ENCODE measurements at places on chromosomes 2 and 18.

DNA sequence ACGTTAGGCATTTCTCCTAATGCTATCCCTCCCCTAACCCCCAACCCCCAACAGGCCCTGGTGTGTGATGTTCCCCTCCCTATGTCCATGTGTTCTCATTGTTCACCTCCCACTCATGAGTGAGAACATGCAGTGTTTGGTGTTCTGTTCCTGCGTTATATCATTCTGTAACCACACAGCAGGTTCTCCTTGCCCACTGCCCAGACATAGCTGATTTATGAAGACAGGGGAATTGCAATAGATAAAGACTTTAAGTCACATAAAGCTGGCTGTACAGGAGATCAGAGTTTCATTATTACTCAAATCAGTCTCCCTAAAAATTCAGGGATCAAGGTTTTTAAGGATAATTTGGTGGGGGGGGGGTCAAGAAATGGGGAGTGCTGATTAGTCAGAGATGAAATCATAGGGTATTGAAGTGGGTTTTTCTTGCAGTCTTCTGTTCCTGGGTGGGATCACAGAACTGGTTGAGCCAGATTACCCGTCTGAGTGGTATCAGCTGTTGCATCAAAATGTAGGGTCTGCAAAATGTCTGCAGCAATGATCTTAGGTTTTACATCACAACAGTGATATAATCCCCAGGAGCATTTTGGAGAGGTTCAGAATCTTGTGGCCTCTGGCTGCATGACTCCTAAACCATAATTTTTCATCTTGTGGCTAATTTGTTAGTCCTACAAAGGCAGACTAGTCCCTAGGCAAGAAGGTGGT is 392.1 kb upstream of the KCNJ3 start:
- no peak for DNase-seq

GRCh38 chr2:68544811-68545210 is 77.4 kb downstream of the APLF start:
- no peak for DNase-seq

DNA sequence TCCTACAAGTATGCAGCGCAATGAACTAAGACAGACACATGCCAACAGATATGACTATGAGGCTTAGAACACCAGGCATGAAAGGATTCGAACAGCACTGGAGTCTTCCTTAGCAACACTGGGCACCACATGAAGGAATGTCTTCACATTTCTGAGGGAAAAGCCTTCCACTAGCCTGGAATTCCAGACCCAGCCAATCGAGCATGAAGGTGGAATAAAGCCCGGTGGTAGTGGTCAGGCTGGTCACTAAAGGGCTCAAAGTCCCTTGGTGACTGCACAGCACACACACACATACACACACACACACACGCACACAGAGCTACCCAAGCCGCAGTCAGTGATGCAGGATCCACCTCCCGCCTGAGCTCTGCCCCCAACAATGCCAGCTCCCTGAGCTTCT is 19.7 kb upstream of the SFXN5 start:
- DNase-seq: no peak

DNA sequence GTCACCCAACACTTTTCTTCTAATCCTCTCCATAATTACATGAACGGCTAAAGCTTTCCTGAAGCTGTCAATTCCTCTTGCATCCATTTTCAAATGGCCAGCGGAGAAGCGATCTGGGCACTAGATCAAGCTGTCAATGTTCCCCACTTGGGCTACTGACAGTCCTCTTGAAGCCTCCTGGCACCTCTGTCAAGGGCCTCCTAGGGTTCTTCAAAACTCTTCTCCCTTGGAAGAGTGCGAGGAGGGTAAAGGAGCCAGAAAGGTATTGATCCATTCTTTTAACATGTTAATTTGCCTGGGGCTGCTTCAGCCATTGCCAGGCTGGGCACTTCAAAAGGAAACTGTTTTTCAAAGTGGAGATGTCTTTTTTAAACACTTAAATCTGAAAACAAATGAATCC is 19.8 kb downstream of the EPHA4 start:
- DNase-seq: no peak

GRCh38 chr2:187037310-187037709 is 188.3 kb upstream of the ZSWIM2 start:
- no peak for DNase-seq

DNA sequence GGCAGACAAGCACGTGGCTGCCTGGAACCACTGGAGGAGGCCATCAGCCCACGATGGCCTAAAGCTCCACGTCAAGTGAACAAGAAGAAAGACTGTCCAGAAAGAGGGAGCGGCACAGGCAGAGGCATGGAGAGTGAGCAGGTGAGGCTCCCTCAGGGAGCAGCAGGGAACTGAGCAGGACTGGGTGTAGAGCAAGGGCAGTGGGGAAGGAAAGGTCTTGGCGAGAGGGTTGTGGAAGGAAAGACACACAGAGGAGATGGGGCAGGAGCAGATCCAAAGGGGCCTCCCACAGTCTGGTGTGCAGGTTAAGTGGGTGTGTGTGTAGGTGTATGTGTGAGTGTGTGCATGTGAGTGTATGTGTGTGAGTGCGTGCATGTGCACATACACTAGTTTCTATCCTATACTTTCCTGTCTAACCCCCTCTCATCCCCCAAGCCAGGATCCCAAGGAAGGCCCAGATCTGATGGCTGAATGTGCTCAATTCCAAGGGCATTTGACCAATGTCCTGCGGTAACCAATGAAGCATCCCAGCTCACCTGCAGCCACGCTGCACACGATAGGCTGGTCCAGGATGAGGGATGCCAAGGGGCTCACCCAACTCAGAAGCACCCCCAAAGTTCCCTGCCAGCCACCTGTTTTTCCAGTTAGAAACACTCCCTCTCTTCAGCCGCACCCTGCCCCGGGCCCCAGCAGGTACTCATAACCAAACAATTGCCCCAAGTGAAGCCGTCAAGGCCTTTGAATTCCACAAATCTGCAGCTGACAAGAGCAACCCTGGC is 262.5 kb upstream of the RAB6C start:
- DNase-seq: no peak

DNA sequence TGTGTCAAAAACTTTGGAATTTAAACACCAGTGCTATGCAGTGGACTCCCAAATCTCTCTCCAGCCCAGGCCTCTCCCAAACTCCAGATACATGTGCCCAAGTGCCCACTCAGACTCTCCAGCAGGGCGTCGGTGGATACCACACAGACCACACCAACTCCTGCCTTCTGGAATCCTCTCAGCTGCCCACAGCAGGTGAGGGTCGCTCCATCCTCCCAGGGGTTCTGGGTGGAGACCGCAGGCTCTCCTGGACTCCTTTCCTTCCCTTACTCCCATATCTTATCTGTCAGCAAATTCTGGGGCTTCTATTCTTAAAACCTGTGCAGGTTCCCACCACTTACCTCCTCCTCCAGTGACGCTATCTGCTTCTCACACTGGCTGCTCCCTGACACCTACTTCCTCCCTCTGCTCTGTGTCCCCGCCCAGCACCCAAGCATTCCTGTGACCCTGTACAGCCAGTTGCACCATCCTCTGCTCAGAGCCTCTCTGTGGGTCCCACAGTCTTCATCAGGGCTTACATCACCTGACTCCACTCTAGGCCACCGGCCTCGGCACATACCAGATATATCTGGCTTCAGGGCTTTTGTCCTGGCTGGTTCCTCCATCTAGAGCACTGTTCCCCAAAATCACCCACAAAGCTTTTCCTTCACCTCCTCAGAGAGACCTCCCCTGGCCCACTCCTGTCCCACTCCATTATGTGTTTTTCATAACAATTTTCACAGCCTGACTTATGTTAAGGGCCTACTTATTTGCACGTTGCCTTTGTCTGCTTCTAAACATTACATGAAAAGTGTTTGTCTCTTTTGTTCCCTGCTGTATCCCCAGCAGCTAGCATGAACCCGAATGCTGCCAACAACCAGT is 2.6 kb upstream of the IMP4 start:
- DNase-seq: no peak

- DNase-seq: no peak
Measured at GRCh38 chr2:43240766-43241150, 14.4 kb upstream of the ZFP36L2 start.
